Stomach (tissue), 19 donors: ENCODE measurements at places on chromosomes 5 and 9.

GRCh38 chr5:151434570-151435237, 12.7 kb upstream of the SLC36A1 start:
- DNase-seq, result no peak

DNA sequence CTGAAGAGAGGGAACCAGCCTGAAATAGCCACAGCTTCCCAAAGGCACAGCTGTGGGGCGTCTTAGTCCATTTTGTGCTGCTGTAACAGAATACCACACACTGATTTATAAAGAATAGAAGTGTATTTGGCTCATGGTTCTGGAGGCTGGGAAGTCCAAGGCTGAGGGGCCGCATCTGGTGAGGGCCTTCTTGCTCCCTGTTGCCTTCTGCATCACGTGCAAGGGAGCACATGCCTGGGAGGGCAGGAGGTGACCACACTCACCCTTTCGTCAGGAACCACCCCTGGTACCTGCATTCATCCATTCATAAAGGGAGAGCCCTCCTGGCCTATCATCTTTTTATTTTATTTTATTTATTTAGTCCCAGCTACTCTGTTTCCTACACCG, 10.4 kb downstream of the PLPP7 start:
- no peak for DNase-seq

GRCh38 chr5:174773371-174773770, 49.0 kb downstream of the MSX2 start:
- no peak for DNase-seq

- no peak for DNase-seq
Measured at GRCh38 chr5:33679791-33680190, 212.0 kb downstream of the ADAMTS12 start.

- DNase-seq, result no peak
Measured at GRCh38 chr5:40025586-40025985, 600.8 kb upstream of the DAB2 start.

DNA sequence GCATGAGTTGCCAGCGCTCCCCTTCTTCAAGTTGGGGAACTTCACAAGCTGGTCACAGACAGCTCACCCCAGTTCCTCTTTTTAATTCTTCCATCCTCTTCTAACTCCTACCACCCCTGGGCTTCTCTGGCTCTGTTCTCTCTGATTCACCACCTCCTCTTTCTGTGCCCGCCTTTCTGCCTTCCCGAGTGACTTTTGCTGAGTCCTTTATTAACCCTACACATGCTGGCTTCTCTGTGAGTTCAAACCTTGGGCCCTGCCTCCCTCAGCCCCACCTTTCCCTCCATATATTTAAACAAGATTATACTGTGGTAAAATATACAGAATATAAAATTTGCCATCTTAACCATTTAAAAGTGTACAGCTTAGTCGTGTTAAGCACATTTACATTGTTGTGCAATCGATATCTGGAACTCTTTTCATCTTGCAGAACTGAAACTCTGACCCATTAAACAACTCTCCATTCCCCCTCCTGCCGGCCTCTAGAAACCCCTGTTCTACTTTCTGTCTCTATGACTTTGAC, 32.0 kb downstream of the SLC46A2 start:
- no peak for DNase-seq

GRCh38 chr5:44821164-44821563, 12.4 kb downstream of the MRPS30 start:
- DNase-seq, result no peak

- DNase-seq, result no peak
Measured at GRCh38 chr5:89443508-89443907, 560.5 kb upstream of the MEF2C start.

DNA sequence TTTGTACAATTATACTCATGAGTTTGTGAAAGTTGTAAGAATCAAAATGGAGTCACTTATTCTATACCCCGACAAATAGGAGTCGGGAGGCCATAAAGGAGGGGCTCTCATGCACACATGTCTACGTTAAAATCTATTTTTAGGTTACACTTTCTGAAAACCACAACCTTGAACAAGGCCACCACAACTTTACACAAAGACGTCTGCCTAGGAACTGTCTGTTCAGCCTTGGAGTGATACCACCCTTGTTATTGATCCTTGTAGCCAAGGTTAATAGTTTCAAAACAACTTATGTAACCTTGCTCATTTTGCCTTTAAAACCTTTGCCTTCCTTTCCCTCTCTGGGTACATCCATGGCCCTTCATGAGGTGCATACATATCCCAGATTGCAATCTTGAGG, 4.1 kb upstream of the NDFIP1 start:
- no peak for DNase-seq

GRCh38 chr5:59342181-59342580, 551.3 kb downstream of the PDE4D start:
- DNase-seq, result no peak

DNA sequence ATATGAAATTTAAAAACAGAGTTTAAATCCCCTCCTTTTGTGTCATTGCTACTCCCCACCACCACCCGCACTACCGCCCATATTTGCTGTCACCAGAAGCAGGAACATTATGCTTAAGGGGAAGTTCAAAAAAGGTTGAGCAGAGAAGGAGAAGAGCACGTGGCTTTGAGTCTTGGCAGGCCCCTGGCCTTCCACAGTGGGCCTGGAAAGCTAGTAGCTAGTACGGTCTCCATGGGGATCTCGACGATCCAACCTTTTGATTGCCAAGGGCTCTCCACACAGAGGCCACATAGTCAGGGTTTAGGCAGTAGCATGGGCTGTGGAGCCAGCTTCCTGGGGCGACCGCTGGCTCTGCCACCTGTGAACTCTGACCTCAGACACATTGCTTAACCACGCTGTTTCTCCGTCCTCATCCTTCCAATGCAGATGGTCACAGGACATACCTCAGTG, 90.1 kb downstream of the GOLPH3 start:
- no peak for DNase-seq

DNA sequence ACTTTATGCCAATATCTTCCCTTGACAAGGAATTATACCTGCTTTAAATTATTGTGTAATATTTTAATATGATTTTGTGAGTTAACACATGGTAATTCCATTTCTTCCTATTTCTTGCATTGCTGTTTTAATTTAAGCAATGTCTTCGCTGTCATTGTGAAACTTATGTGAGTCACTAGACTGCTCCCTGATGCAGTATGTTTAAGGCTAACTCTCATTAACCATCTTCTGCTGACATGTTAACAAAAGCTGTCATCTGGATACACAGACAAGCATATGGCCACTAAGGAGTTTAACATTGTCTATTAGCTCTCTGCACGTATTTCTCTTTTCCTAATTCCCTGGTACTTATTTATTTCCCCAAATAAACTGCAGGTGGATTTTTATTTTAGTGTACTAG, 980.8 kb upstream of the CTNND2 start:
- no peak for DNase-seq

DNA sequence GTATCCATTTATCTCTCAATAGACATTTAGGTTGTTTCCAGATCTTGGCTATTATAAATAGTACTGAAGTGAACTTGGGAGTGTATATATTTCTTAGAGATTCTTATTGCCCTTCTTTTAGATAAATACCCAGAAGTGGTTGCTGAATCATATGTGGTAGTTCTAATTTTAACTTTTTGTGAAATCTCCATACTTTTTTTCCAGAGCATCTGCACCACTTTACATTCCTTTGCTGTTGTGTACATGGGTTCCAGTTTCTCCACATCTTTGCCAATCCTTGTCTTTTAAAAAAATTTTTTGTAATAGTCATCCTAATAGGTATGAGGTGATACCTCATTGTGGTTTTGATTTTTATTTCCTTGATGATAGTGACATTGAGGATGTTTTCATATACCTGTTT, 303.7 kb downstream of the CCDC171 start:
- DNase-seq, result no peak

DNA sequence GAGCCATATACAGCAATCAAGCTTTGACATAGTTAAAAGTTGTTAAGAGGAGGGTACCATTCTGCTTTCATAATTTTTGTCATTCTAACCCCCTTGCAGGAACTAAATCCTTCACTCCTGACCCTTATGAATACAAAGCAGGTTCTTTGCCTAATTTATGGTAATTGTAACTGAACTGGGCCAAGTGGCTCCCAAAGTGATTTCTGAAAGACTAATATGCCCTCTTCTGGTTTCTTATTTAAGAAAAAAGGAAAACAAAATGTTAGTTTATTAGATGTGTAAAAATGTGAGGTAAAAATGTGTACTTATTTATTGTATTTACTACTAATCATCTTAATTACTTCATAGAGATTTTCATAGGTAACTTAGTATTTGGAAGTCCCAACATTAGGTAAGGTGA, 268.5 kb downstream of the BNC2 start:
- no peak for DNase-seq

DNA sequence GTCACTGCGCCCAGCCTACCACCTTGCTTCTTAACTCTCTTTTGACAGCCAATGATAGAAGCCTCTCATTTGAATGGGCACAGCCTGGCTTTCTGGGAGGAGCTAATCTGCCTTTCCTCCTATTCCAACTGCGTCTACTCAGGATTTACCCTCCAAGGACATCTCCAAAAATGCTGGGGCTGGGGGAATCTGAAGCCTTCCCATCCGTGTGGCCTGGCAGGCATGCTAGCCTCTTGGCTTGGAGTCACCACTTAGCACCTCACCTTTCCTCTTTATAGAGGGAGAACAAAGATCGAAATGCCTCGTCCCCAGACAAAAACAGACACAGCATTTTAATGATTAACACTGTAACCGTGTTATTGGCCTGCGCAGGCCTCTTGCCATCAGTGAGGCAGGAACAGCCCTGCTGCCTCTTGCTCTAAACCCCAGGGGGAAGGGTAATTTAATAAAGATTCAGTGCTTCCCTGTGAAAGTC, 108.2 kb upstream of the KLF4 start:
- no peak for DNase-seq

DNA sequence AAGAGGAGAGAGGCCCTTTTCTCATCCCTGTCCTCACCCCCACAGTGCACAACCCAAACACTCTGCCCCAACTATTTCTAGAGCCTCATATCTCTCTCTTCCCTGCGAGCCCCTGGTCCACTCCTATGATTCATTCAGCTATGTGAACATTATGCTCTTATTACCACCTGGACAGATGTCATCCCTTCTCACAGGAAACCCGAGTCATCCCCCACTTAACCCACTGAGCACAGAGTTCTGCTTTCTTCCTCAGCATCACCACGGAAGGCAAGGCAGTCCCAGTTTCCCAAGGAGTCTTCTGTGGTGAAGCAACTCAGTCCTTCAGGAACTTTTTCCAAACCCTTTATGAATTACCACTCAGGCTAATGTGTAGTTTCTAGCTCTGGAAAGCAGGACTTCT, 1.3 kb downstream of the DNAI1 start:
- DNase-seq, result no peak
